Stimulated activated CD4-positive, alpha-beta T cell treated with anti-CD3 and anti-CD28 coated beads, Interleukin-4, amount 100 ng/mL, for 48 hours (primary cell): ENCODE measurements at places on chromosomes 1 and 21.

GRCh38 chr1:84620720-84621313 is 46.6 kb upstream of the CTBS start:
- peak; percentile 77 for DNase-seq

GRCh38 chr1:78176448-78176847 is 130.7 kb downstream of the GIPC2 start:
- no peak for DNase-seq

DNA sequence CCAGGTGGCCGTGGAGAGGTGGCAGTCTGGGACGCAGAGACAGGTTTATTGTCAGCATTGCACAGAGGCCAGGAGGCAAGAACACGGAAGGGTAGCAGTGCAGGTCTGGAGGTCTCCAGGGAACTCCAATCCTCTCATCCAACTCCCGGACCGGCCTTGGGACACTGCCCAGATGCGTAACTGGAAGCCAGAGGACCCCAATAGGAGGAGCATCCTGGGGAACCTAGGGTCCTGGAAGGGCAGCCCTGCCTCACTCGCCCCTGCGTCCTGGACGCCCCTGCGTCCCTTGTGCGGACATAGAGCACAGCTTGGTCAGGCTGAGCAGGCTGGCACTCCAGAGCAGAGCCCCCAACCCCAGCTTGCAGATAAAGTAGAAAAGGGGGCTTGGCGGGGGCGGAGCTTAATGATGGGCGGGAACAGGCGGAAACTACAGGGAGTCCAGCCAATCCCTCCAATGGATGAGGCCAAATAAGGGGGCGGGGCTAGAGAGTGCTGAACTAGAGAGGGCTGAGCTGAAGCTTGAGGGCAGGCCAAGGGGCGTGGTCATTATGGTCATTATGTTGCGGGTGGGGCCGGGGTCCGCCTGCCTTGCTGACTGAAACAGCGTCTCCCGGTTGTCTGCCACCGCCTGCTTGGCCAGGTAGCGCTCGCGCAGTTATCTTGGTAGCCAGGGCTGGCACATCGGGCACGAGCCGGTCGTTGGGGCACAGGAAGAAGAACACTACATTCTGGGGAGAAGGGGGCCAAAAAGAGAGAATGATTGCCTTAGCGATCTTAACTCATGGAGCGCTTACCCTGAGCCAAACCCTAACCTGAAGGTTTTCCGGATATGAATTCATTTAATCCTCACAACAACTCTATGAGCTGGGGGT is 3.7 kb upstream of the ARHGEF19 start:
- peak; percentile 51 for DNase-seq

- DNase-seq = no peak
Measured at GRCh38 chr1:213905344-213905743, 82.4 kb upstream of the PROX1 start.

GRCh38 chr1:236465959-236466303 is 57.9 kb upstream of the LGALS8 start:
- no peak for DNase-seq

DNA sequence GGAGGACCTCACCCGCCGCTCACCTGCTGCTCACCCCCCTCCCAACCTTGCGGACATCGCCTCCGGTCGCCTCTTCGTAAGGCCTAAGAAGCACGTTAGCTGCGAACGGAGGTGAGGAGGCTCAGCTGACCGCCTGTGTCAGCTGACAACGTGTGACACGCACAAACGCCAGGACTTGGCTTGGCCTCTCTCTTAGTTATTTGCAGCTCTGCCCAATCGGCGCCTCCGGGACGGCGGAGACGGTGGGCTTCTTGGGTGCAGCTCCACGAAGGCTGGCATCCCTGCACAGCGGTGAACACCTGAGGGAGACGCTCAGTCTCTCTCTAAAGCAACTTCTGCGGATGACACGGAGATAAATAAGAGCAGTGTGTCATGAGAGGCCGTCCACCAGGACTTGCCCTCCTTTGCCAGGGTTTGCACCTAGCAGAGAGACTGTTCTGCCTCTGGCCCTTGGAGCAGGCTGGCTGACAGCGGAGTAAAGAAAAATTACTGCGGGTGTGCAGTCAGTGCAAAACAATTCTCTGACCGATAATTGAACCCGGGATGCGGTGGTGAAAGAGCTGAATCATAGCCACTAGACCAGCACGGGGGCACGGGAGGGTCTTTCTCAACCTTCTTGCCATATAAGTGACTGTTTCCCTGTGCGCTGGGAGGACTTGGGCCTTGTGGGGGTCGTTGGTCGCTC is 318.9 kb downstream of the FAM72C start:
- no peak for DNase-seq

DNA sequence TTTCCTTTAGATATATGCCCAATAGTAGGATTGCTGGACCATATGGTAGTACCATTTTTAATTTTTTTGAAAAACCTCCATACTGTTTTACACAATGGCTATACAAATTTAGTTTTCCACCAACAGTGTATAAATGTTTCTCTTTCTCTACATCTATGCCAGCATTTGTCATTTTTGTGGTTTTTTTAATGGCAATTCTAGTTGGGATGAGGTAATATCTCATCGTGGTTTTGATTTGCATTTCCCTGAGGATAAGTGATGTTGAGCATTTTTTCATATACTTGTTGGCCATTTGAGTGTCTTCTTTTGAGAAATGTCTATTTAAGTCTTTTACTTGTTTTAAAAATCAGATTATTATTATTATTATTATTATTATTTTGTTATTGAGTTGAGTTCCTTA is 35.5 kb downstream of the PLA2G4A start:
- no peak for DNase-seq

DNA sequence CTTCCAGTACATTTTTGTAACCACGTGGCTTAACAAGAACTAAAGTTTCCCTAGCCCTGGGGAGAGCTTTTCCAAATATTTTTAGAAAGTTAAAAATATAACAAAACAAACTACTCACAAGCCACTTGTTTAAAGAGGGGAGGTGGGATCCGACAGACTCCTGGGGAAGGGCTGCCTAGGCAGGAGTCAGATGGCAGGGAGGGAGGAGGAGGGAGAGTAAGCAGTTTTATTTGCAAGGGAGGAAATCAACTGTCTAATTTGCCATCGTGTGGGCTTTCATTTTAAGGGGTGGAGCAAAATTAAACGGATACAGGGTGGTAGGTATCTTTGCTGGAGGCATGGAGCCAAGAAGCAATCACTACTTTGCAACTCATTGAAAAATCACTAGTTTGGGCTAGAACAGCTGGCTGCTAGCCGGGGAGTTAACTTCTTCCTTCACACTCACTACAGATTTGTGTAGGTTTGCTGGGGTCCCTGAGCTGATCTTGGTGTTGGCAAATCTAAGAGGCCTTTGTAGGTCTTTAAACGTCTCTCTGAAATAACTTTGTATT is 8.8 kb downstream of the BARHL2 start:
- no peak for DNase-seq

- DNase-seq = no peak
Measured at GRCh38 chr21:35366394-35367080, 317.4 kb upstream of the RUNX1 start.

DNA sequence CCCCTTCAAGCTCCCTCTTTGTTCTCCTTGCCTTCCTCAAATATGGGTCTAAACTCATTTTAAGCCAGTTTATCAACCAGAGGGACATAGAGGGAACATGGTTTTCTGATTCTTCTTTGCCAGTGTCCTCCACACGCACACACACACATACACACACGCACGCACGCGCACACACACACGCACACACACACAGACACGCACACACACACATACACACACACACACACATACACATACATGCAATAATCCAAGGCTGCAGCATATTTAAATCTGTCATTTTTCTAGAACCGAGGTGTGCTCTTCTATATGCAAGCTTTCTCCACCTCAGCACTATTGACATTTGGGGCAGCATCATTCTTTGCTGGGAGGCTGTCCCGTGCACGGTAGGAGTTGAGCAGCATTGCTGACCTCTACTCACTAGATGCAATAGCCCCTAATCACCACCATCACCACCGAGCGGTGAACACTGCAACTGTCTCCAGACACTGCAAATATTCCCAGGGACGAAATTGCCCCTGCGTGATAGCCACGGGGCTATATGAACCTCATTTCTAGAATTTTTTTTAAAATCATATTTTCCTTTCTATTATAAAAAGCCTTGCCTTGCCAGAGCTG is 8.0 kb downstream of the TNFRSF9 start:
- DNase-seq = no peak

DNA sequence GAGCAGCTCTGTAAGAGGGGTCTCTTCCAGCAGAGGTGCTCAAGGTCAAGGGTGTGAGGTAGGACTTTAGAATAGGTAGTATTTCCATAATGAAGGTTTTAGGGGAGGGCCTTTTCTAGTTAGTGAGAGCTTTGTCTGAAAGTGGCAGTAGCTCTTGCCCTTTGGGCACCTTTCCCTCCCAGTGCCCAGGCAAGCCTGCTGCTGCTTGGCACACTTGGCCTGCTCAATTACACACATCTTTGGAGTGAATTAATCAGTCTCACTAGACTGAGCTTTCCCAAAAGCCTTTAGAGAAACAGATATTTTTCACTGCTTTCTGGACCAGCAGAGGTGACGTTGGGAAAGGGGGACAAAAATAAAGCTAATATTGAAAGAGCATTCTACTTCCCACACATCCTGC is 48.0 kb downstream of the MAB21L3 start:
- no peak for DNase-seq

GRCh38 chr1:230427094-230427876 is 1.2 kb upstream of the PGBD5 start:
- DNase-seq = no peak

DNA sequence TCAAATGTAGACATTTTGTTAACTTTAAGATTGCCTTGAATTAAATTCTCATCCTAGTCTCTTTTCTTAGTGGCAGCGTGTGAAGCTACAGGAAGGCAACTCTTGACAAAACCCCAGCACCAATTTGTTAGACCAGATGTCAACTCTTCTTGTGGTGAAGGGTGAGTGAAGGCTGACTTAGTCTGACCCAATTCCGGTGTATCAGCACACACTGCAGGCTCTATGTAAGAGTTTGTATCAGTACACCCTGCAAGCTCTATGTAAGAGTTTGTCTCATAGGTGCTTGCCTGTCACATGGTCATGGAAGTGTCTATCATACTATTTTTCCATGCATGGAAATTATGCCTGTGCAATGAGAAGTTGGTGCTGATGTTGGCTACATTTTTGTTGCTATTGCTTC is 16.8 kb downstream of the CR2 start:
- no peak for DNase-seq

DNA sequence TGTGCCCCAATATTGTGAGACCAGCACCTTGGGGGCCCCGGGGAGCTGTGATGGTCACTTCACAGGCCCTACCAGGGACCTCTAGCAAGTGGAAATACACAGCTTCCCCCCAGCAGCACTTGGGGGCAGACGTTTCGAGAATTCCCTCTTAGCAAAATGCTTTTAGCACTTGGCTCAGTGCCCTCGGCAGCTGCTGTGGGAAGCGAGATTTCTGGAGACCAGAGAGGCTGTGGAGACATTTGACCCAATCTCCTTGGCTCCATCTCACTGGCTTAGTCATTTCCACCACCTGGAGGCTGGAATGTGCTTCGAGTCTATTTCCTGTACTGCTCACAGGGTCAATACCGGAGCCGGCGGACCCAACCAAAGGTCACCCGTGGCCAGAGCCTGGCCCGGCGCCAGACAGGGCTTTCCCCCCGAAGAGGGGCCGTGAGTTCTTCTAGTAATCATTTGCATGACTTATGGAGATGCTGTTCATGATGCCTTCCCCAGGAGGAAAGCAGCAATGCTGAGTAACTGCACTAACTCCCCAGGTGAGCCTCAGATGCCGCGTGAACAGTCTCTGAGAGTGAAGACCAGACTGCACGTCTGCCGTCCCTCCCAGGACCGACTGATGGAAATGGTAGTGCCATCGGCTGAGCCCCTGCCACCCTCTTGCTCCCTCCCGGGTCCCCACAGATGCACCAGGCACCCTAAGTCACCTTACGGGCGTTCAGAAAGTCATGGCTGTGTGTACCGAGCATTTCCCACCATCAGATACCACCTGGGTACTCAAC is 4.4 kb upstream of the C2CD2 start:
- DNase-seq = no peak

- peak; percentile 46 for DNase-seq
Measured at GRCh38 chr1:39410915-39411436, 80.5 kb upstream of the BMP8A start.

GRCh38 chr1:33025761-33026160 is 10.9 kb downstream of the AK2 start:
- no peak for DNase-seq

- DNase-seq = no peak
Measured at GRCh38 chr1:32702599-32703478, at the start of gene SYNC. TSS of gene SYNC (minus strand) at chr1:32702770. CDS start at chr1:32702660, 110 bp downstream.

GRCh38 chr1:65178235-65178634 is 30.2 kb downstream of the AK4 start:
- DNase-seq = no peak

- DNase-seq = no peak
Measured at GRCh38 chr21:44857127-44857892, 16.2 kb downstream of the PTTG1IP start.

DNA sequence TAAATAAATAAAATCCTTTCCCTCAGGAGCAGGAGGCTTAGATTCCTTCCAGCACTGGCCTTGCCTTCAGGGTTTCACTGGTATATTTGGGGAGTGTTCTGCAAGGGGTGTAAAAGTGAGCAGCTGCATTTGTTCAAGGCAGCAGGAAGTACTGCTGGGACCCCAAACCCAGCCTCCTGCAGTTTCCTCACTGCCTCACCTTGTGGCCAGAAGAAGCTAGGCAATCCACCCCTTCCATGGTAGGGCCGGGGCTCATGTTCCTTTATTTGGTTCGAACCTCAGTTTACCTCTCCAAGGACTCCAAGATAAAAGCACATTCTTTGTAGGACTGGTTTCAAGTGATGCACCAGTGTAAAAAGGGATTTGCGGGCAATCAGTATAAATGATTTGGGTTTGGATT is 21.0 kb upstream of the CFAP126 start:
- DNase-seq = no peak

- DNase-seq = no peak
Measured at GRCh38 chr1:154590756-154591155, 17.2 kb downstream of the ADAR start.

DNA sequence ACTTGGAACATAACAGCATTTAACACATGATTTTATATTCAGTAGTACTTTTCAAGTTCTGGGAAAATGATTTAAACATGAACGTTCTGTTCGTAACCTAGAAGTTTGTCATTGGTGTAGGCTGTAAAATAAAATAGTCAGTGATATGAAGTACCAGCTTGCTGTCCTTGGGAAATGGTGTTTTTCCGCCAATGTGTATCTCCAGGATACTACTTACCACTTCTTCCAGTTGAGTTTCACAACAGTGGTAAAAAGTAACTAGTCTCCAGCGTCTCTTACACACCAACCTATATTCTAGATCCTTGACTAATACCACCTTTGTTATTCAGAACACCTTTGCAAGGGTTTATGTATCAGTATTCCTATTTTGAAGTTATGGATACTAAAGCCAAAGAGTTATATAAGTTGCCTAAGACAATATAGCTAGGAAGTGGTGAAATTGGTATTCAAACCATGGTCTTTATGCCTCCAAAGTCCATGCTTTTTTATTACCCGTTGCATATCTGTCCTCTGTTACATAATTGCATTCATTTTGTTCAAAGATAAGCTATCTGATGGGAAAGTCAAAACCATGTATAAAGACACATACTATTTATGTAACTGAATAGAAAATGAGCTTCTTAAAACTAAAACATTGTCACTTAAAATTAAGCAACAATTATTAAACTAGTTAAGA is 43.1 kb downstream of the HOOK1 start:
- DNase-seq = no peak
